ENCODE measurements at places on chromosomes 3 and 15. TPM values are rescaled to one million over a fixed set of nuclear protein-coding genes. Genes with fewer than 3 reads are reported as not detected.

DNA sequence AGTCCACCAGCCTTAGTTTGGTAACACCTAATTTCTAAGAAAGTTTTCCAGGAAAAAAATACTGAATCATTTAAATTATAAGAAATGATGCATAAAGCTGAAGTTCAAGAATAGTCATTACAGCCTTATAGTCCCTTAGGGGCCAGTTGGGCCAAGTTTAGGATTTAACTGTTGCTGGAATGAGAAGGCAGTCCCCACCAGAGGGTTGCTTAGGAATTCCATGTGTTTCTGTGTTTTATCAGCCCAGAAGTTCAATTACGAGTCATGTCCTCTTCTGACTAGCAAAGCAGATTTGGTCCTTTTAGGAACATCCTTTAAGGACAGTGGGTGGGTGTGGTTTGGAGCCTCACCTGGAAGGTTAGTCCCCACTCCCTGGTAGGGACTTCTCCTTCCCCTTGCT lies 57.0 kb upstream of the NR2E3 start:
- no peaks in the 10 kb centered on the region for H3K36me3 ChIP-seq
- peak overlapping the region; percentile 23 for H3K4me3 ChIP-seq
- peaks cover 24% of the 10 kb centered on the region for H3K4me1 ChIP-seq
- DNase-seq = peak; percentile 51

PTPRG gene
- total RNA-seq = 22.5 TPM

DNA sequence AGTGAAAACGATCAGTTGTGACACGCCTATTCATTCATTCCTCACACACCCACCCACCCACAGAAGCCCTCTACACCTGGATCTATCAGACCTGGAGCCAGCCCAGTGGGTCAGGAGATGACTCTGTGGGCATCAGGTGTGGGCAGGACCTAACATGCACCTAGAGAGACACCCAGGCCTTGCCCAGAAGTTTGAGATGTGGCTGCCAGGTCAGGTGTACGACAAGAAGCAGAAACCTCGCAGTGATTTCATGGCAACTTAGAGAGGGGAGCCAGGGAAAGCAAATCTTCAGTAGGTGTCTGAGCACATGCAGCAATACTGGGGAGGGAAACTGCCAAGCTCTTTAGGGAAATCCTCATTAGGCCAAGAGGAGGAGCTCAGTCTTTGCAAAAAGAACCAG lies 264.7 kb upstream of the ROPN1 start:
- H3K27me3 ChIP-seq = no peaks in the 10 kb centered on the region
- peaks cover 46% of the 10 kb centered on the region for H3K4me1 ChIP-seq
- DNase-seq = no peak
- H3K36me3 ChIP-seq = no peaks in the 10 kb centered on the region
- H3K4me3 ChIP-seq = no peak overlapping the region

DNA sequence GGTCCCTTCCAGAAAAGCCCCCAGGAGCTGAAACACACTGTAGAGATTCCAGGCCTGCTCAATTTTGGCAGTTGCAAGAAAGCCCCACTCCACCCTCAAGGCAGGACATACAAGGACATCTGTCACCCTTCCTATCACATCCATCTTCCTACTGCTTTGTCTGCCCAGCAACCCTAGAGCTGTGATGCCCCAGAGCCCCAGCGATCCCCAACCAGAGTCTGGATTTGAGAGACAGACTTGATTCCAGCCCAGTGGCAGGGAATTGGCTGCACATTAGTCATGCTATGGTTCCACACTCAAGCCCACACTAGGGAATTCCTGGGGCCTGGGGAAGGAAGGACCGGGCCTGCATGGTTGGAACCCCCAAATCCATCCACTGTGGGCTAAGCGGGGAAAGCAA lies 56.8 kb downstream of the ATP2B2 start:
- DNase-seq = no peak
- no peak overlapping the region for H3K27ac ChIP-seq
- H3K4me3 ChIP-seq = no peak overlapping the region
- H3K27me3 ChIP-seq = peaks cover 19% of the 10 kb centered on the region

DNA sequence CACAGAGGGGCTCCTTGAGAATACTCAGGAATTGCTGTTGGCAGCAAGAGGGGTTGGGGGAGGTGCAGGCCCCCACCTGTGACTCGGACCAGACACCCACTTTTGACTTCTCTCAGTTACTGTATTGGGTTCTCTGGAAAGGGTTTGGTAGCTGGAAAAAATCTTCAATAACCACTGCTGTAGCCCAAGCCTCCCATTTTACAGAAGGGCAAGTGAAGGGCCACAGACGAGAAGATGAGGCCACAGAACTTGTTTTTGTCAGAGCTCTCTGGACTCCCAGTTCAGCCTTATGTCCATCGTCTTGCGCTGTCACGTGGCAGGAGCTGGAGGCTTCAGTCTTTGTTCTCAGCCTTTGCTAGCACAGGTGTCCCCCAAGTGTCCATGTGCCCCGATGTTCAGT lies 12.7 kb upstream of the TATDN2 start:
- H3K27ac ChIP-seq = no peak overlapping the region
- no peak for DNase-seq
- no peak overlapping the region for H3K4me3 ChIP-seq
- H3K36me3 ChIP-seq = 0 out of 2 replicates have a peak, but pooled peaks cover 3% of the 10 kb centered on the region
- H3K27me3 ChIP-seq = no peaks in the 10 kb centered on the region
- H3K4me1 ChIP-seq = no peaks in the 10 kb centered on the region

Data from SJCRH30 (cell line).